ENCODE measurements at places on chromosomes 6 and 20.

DNA sequence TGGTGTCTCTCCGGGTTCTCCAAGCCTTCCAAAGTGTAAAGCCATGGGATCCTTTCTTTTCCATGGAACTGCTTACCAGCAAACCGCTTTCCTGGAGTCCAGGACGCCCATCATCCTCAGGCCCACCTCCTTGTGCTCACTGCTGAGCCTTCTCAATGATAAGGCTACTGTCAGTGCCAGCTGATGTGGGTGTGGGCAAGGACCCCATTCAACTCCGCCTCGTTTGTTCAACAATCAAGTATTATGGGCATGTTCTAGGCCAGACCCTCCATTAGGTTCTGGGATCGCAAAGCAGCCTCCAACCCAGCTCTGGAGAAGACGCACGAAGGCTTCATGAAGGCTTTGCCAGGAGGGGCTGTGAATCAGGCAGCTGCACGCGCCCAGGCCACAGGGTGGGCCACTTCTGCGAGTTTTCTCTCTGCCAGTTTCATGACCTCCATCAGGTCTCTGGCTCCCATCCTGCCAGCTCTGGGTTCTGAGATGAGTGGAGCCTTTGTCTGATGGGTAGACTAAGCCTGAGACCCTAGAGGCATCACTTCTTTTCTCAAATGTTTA, 177.1 kb downstream of the MRPL14 start:
- no peak for DNase-seq

DNA sequence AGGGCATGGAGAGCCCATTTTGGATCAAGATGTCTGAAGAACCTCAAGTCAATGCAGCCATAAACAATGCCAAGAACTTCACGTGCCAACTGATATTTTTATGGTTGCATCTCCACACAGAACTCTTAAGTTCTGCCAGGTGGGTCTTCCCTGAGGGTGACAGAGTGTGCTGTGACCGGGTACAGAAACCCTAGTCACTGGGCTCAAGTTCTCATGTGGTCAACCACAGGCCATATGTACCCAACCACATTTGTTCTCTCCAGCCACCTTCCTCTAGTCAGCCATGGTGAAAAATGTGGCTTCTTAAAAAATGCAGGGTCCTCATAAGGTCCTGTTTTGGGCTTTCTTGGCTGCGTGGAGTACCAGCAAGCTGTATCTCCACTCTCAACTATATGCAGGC, 48.9 kb downstream of the CLIC5 start:
- no peak for DNase-seq

GRCh38 chr6:154196333-154196885, 157.4 kb downstream of the OPRM1 start:
- no peak for DNase-seq

- DNase-seq, result no peak
Observed at GRCh38 chr6:99014061-99014460, 66.3 kb upstream of the FBXL4 start.

DNA sequence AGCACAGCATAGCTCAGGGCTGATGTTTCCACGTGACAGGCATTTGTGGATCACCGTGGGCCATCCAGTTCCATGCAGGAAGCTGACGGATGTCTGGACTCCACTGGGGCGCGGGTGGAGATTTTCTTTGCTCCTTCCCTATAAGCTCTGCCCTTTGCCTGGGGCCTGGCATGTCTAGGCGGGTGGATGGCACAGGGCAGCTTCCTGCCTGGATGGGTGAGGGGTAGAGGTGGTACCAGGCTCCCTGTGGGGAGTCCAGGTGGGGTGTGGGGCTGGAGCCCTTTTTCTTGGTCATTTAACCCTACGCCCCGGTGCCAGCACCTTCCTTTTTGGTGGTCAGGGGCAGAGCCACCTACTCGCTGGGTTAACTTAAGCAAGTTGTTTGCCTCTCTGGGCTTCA, 10.4 kb downstream of the FAM110A start:
- no peak for DNase-seq

GRCh38 chr6:100457311-100457990, 7.3 kb downstream of the SIM1 start:
- DNase-seq, result no peak

DNA sequence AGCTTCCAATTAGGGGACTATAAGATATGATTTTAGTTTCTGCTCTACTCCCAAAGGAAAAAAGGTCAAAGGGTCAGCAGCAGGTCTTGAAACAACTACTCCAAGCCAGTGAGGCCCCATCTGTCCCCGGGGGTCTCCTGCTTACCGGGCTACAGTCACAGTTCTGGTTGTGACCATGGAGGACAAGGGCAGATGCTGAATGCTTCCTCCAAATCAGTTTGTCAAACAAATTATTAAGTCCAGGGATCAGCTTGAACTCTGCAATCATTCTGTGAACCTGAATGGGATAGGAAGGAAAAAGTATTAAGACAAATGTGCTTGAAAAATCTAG, 60.2 kb downstream of the MYH7B start:
- no peak for DNase-seq

- no peak for DNase-seq
Observed at GRCh38 chr6:9732056-9732455, 682.8 kb downstream of the TFAP2A start.

DNA sequence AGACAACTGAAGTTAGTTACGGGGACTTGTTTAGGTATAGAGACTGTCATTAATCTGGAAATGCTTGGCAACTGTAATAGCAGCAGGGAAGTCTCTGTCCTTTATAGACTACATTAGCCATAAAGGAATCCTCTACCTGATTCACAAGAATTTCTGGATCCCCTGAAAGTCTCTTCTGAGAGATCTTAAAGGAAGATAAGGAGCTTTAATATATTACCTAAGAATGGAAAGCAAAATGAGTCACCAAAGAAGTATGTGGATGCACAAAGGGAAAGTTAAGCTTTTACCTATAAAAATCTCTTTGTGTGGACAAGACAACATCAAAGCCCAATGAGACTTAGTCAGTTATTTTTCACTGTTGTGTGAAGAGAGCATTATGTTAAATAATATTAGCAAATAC, 92.2 kb upstream of the RSPO3 start:
- no peak for DNase-seq

DNA sequence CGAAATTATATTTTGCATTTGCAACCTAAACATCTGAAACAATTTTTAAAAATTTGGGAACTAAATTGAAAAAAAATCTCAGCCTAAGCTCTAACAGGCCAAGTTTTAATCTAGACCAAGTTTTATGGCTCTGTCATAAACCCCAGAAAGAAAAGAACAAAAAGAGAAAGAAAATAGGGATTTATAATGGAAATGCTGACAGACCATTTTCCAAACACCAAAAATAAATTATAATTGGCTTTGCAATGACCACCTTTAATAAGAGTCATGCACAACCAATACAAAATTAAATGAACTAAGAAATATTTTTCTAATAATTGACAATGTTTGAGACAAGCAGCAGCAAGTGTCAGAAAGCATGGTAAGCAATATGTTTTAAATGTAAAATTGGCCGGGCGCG, 72.6 kb downstream of the WDR27 start:
- DNase-seq, result no peak

- DNase-seq, result no peak
Observed at GRCh38 chr6:136201732-136202131, 48.4 kb downstream of the MTFR2 start.

DNA sequence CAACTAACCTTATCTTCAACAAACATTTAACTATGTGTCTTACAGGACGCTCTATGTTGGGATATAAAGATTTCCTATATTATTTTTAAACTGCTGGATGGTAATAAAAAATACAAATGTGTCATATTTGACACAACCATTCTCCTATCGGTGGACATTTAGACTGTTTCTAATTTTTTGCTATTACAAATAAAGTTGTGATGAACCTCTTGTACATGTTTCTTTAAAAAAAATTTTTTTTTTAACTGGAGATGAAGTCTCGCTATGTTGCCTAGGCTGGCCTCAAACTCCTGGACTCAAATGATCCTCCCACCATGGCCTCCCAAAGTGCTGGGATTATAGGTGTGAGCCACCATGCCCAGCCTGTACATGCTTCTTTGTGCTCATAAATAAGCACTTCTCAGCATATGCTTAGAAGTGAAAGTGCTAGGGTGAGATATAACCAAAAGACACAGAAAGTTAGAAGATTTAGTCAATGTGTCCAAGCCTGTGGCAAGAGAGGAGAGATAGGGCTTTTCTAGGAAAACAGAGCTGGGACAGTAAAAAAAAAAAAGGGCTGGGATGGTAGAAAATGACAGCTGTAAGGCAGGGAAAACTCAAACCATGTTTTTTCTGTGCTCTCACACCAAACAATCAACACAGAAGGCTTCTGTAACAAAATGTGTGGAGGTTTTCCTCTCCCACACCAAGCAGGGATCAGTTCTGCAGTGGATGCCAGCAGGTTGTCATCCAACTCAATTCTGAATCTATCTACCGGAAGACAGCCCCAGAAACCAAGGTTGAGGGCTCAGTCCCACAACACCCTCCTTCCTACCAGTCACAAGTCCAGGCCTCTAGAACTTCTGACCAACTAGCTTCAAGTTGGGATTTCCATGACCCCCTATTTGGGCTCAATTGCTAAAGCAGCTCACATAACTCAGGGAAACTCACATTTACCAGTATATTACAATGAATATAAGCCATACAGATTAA, 70.0 kb upstream of the SMIM29 start:
- no peak for DNase-seq

DNA sequence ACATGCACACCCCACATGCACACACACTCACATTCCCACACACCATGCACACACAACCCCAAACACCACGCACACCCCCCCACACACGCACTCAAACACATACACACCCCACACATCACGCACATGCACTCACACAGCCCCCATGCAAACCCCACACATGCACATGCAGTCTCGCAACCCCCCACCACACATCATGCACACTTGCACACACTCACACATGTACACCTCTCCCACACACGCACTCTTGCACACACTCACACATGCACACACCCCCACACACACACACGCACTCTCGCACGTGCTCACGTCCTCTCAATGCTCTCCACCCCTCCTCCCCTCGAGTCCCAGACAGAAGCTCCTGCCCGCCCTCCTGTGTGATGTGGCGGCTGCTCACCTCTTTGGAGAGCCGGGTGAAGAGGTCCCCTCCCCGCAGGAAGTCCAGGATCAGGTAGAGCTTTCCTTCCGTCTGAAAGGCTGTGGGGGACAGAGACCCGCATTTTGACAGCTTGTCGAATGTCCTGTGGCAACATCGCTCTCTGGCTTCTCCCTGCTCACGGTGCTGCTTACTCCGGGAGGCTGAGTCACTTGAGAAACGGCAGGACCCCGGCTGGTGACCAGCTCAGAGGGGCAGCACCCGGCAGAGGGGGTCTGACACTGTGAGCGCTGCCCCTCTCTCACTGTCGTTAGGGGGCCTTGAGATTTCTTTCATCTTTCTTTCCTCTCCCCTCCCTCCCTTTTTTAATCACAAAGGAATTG, 78.5 kb downstream of the RAMACL start:
- no peak for DNase-seq

DNA sequence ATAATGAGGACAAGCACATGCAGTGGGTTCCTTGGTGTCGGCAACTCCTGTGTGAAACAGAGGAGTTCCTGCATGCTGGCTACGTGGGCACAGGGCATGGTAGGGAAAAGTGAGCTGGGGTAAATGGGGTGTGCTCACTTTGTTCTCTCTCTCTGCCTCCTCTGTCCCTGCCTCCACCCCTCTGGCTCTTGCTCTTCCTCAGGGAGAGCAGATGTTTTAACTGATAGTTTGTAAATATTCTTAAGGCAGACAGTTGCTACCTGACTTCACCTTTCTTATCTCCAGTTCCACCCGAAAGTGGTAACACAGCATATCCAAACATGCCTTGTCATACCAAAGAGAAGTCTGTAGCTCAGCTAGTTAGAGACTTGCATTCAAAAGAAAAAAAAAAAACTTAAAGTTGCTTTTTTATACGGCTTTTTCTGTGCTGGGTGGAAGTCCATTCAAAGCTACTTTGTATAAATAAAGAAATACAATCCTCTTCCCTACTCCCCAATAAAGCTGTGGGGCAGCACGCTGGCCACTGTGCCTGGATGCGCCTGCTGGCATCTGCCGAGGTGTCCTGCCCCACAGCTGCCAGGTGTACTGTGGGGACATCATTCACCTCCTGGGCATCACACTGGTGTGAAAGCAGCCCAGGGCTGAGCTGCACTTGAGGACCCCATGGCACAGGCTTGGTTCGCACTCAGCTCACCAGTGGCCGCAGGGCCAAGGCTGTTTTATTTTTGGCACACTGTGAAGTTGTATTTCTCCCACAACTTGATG, 93.6 kb downstream of the FOXC1 start:
- DNase-seq, result no peak

Data from stimulated activated CD4-positive, alpha-beta T cell treated with anti-CD3 and anti-CD28 coated beads, Interleukin-1b, Interleukin-23, amount 100 ng/mL, for 1 hour (primary cell).